ENCODE measurements at places on chromosomes 3 and 15. TPM values are rescaled to one million over a fixed set of nuclear protein-coding genes. Genes with fewer than 3 reads are reported as not detected.

DNA sequence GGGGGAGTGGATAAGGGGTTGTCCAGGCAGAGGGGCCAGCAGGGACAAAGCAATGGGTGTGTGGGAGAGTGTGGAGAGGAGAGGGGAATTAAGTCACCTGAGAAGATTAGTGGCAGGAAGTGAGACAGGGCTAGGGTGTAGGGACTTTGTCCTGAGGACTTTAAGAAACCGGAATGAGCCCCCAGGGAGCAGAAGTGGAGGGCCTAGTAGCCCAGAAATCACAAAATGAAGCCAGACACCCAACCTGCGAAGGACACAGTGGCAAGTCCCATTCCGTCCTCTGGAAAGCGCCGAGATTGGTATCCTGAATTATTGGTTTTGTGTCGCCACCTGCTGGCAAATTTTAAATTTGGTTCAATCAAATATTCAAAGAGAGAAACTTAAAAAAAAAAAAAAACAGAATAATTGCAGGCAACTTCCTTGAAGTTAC is 78.0 kb upstream of the SLC25A36 start:
- no peaks in the 10 kb centered on the region for H3K4me1 ChIP-seq
- H3K27ac ChIP-seq: no peak overlapping the region
- H3K27me3 ChIP-seq: no peaks in the 10 kb centered on the region
- no peaks in the 10 kb centered on the region for H3K36me3 ChIP-seq
- peak; percentile 52 for DNase-seq

DNA sequence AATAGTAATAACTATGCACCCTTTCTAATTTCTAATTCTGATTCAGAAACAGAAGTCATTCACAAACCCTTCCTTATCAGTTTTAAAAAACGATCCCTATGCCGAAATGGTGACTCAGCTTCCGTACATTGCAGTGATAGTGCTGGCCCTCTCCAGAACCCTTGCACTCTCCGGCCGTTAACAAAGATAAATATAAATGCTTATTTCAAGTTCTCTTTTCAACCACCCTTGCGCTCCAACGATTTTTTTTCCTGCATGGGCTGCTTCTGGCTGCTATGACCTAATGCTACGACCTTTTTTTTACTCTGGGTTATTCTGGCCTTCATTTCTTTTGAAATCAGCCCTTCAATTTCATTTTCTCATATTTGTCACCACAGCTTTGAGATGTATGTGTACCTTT is 646.2 kb downstream of the NTRK3 start:
- no peak overlapping the region for H3K4me3 ChIP-seq
- no peak overlapping the region for H3K27ac ChIP-seq
- H3K27me3 ChIP-seq: no peaks in the 10 kb centered on the region

GRCh38 chr3:122609798-122610559 is 32.5 kb downstream of the PARP15 start:
- DNase-seq: no peak
- no peak overlapping the region for H3K4me3 ChIP-seq
- no peaks in the 10 kb centered on the region for H3K27me3 ChIP-seq

- peaks cover 6% of the 10 kb centered on the region for H3K4me1 ChIP-seq
- no peaks in the 10 kb centered on the region for H3K27me3 ChIP-seq
- no peak overlapping the region for H3K4me3 ChIP-seq
- DNase-seq: no peak
Measured at GRCh38 chr3:61638741-61639140, 77.4 kb downstream of the PTPRG start.

GRCh38 chr3:4666071-4666470 is 172.9 kb downstream of the ITPR1 start:
- no peaks in the 10 kb centered on the region for H3K4me1 ChIP-seq
- H3K27me3 ChIP-seq: no peaks in the 10 kb centered on the region
- no peak overlapping the region for H3K4me3 ChIP-seq
- no peak overlapping the region for H3K27ac ChIP-seq
- H3K36me3 ChIP-seq: no peaks in the 10 kb centered on the region

DNA sequence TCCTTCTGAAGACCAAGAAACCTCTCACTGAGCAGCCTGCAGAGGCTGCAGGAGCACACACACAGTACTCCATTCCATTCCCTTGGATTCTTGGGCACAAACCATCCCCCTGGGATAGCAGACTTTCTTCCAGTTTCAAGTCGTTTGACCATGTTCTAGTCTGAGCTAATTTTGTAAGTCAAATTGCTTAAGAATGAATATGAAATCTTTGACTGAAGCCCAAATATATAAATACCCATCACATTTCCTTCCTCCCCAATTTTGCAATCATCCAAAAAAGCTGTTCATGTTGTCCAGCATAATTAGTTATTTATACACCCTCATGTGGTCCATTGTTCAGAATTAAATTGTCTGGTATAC is 231.2 kb upstream of the TPRG1 start:
- H3K36me3 ChIP-seq: peaks cover 10% of the 10 kb centered on the region
- no peaks in the 10 kb centered on the region for H3K4me1 ChIP-seq
- no peak for DNase-seq
- H3K4me3 ChIP-seq: no peak overlapping the region
- no peaks in the 10 kb centered on the region for H3K27me3 ChIP-seq

DNA sequence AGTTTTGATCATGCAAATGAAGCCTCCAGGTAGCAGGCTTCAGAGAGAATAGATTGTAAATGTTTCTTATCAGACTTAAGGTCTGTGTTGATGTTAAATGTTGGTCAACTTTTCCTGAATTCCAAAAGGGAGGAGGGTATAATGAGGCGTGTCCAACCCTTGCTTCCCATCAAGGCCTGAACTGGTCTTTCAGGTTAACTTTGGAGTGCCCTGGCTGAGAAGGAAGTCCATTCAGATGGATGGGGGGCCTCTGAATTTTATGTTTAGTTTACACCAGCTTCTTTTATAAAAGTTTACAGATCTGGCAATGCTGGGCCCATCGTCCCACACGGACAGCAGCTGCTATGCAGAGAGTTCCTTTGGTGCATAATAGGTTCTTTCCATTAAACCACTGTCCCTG is 8.9 kb downstream of the CCDC13 start:
- H3K4me3 ChIP-seq: no peak overlapping the region
- no peak overlapping the region for H3K27ac ChIP-seq
- no peak for DNase-seq
- no peaks in the 10 kb centered on the region for H3K27me3 ChIP-seq

DNA sequence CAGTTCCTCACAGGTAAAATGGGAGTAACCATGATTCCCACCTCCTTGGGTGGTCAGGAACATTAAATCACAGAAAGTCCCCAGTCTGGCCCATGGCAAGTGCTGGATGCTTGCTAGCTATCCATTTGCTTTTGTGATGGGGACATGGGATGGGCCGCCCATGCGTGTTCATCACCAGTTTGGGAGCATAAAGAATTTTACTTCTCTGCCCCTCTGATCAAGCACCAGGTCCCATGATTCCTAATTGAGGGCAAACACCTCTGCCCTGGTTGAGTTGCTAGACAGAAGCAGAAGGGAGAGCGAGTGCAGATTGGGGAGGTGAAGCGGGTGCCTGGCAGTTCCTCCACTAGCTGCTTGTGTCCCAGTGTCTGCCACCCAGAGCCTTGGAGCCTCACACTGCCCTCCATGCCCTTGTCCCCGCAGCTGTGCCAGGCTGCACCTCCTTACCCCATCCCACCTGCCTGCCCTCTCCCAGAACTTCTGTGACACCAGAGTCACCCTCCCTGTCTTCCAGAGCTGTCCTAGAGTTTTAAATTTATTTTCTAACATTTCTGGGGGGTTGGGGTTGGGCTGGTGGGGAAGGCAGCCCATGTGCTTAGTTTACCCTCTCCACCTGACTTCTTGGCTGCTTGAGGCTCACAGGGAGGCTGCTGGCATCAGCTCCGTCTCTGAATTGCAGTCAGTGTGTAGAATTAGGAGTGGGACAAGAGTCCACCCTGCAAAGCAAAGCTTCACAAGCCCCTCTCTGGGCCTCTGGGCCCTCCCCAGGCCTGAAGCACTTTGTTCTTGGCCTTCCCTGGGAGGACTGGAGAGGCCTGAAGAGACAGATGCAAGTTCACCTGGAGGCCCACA is 18.4 kb downstream of the CFAP100 start:
- no peaks in the 10 kb centered on the region for H3K4me1 ChIP-seq
- no peaks in the 10 kb centered on the region for H3K27me3 ChIP-seq
- no peak overlapping the region for H3K4me3 ChIP-seq
- H3K36me3 ChIP-seq: no peaks in the 10 kb centered on the region
- H3K27ac ChIP-seq: no peak overlapping the region

GRCh38 chr15:85556618-85556895 is 176.2 kb downstream of the AKAP13 start:
- H3K4me3 ChIP-seq: no peak overlapping the region
- H3K27ac ChIP-seq: no peak overlapping the region
- no peaks in the 10 kb centered on the region for H3K27me3 ChIP-seq
- peaks cover 11% of the 10 kb centered on the region for H3K36me3 ChIP-seq
- DNase-seq: no peak

GRCh38 chr15:63712828-63713520 is 115.8 kb downstream of the FBXL22 start:
- H3K36me3 ChIP-seq: no peaks in the 10 kb centered on the region
- no peak overlapping the region for H3K27ac ChIP-seq
- DNase-seq: no peak
- H3K4me1 ChIP-seq: no peaks in the 10 kb centered on the region
- no peaks in the 10 kb centered on the region for H3K27me3 ChIP-seq

Gene AMIGO3
- 3.0 TPM for total RNA-seq

DNA sequence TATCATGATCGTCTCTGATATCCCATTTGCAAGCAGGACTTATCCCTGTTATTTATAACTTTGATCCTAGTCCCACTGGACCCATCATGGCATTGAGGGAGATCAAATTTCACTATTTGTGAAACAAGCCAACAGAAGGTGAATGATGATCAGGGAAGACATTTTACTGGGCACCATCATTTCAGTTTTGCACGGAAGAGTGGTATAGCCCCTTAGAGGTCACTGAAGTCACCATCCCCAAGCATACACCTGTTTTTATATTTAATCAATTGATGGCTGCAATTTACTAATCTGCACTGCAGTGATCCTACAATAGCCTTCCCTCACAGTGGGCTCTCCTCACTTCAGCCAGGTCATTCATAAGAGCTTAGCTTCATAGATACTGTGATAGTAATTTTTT is 132.4 kb downstream of the FHIT start:
- H3K27ac ChIP-seq: no peak overlapping the region
- H3K4me3 ChIP-seq: no peak overlapping the region
- peaks cover 12% of the 10 kb centered on the region for H3K36me3 ChIP-seq
- H3K27me3 ChIP-seq: no peaks in the 10 kb centered on the region
- H3K4me1 ChIP-seq: no peaks in the 10 kb centered on the region
- no peak for DNase-seq

DNA sequence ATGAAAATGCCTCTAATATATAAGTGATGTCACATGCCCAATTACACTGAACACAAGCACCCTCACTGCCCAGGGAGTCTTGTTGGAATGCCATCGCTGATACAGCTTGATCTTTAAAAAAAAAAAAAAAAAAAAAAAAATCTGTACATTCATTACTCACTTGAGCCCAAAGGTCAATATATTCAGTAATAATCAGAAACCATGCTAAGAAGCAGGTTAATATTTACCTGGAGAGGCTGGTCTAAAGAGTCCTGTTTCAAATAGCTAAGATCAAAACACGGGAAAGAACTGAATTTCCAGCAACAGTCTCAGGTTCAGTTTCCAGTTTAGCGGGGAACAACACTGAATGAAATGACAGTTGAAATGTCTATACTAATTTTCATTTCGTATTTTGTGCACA is 109.9 kb downstream of the UACA start:
- H3K4me1 ChIP-seq: no peaks in the 10 kb centered on the region
- no peak overlapping the region for H3K4me3 ChIP-seq
- H3K36me3 ChIP-seq: no peaks in the 10 kb centered on the region
- H3K27me3 ChIP-seq: no peaks in the 10 kb centered on the region

Gene SAMMSON
- total RNA-seq: not detected

Gene RHOV
- 3.9 TPM for total RNA-seq

DNA sequence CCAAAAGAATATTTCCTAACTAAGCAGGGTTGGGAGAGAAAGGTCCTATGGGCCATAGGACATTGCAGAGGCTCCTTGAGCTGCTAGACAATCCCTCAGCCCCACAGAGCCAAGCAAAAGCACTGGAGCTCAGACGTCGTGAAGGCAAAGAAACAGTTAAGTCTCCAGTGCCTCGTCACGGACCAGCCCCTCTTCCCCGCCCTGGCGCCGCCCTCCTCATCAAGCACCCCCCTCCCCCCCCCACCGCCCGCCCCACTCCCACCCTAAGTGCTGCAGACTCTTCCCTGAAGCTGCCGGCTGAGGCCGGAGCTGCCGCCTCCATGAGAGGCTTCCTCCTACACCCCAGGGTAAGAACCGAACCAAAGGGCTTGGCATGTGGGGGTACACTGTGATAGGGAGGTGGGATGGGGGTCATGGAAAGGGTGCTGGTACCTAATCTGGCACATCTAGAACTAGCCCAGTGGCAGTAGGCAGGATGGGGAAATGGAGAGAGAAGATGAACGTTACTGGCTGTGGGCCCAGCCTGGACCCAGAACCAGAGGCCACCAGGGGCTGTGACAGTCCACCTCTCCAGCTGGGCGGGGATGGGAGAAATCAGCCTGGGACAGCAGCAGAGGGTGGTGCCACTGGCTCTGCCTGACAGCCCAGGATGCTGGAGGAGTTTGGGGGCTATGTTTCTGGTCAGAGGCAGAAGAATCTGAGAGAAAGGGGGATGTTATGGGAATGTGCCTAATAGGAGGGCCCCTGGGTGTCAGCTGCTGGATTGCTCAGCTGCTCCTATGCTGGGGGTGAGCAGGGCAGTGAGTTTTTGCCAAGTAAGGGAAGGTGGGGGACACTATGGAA is at the start of gene MAP1A:
MAP1A (plus strand) TSS at position 255 of the 843 bp plus-strand sequence. CDS start 3,866 bp downstream, outside the sequence.
- H3K27me3 ChIP-seq: peaks cover 9% of the 10 kb centered on the region
- H3K36me3 ChIP-seq: peaks cover 1% of the 10 kb centered on the region
- no peak within 1 kb of the TSS for H3K27ac ChIP-seq

DNA sequence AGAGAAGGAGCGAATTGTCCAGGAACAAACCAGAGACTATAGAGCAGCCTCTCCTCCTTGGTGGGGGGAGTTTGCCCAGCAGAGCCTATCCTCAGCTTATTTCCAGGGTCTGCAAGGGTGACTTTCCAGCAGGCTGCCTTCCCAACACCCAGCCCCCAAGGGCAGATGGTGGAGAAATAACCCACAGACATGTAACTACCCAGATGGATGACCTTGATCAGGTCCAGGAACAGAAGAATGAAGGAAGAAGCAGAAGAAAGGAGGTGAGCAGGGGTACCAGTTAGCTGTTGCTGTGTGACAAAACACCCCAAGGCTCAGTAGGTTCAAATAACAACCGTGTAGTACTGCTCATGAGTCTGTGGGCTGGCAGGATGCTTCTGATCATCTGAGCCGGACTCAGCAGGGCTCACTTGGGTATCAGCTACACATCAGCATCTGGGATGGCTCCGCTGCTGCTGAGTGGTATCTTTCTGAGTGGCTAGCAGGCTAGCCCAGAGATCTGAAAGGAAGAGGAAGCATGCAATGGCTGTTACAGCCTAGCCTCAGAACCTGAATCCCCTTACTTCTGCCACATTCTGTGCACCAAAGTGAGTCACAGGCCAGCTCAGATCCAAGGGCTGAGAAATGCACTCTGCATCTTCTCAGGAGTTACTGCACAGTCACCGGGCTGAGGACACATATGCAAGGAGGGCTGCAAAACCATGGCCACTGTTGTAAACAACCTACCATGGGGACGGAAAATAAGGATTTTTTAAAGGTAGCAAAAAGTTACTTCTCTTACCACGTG is 22.2 kb upstream of the TXNRD3 start:
- H3K4me1 ChIP-seq: no peaks in the 10 kb centered on the region
- H3K4me3 ChIP-seq: no peak overlapping the region
- no peaks in the 10 kb centered on the region for H3K36me3 ChIP-seq
- H3K27ac ChIP-seq: no peak overlapping the region
- DNase-seq: no peak

Data from H9 (cell line).